Stimulated activated CD4-positive, alpha-beta T cell treated with anti-CD3 and anti-CD28 coated beads, Interleukin-1b, Interleukin-23, amount 100 ng/mL, for 4 hours (primary cell): ENCODE measurements at places on chromosomes 2 and 18.

GRCh38 chr2:100878000-100878791 lies 58.3 kb downstream of the NPAS2 start:
- no peak for DNase-seq

- no peak for DNase-seq
These were observed 18.9 kb upstream of the PDIA6 start for GRCh38 chr2:10831400-10831985.

DNA sequence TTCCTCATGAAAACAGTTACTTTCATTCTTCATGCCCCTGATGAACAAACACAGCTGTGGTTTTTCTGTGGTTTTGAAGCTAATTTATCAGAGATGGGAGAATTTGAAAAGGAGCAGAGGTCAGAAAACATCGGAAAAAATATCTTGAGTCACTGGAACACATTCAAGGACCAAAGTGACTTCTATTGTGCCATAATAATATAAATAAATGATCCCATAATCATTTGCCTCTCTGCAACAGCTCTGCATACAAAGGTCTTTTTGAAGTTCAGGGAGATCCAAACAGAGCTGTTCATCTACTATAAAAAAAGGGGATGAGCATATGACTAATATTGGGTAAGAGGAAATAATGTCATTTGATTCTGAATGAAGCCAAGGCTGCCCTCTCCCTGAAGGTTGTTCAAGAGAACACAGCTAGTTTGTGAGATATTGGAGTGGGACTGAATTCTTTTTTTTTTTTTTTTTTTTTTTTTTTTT lies 201.3 kb upstream of the GALNT5 start:
- no peak for DNase-seq

GRCh38 chr18:52337276-52337675 lies 2.7 kb upstream of the DCC start:
- DNase-seq: no peak

- no peak for DNase-seq
These were observed 364.9 kb downstream of the ANAPC1 start for GRCh38 chr2:111519071-111519470.
